ENCODE measurements at places on chromosomes 5 and 9. TPM values are rescaled to one million over a fixed set of nuclear protein-coding genes. Genes with fewer than 3 reads are reported as not detected.

- DNase-seq = no peak
Observed at GRCh38 chr9:86069206-86069869, 30.0 kb downstream of the GOLM1 start.

- DNase-seq = peak; percentile 42
Observed at GRCh38 chr5:54171645-54172384, 138.6 kb downstream of the ARL15 start.

DNA sequence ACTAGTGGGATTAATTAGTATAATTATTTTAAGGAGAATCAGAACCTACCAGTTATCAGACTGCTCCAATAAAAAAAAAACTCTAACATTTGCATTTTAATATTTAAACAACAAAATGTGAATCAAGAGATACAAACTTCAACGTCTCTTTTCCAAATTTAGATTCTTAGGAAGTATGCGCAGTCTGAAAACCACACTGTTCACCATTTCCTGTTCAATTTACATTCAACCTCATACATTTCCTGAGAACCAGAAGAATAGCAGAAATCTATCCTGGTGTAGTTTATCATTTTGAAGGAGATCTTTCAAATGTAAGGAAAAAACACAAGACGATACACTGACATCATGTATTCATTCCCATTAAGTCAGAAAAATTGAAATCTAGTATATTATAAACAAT is 869.2 kb downstream of the EFNA5 start:
- DNase-seq = no peak

- no peak for DNase-seq
Observed at GRCh38 chr9:84521208-84521607, 148.3 kb upstream of the NTRK2 start.

The DOCK8 gene
- total RNA-seq = 20.5 TPM
